ENCODE measurements at places on chromosomes 2 and 18. TPM values are rescaled to one million over a fixed set of nuclear protein-coding genes. Genes with fewer than 3 reads are reported as not detected.

The ZSWIM2 gene
- not detected for total RNA-seq

DNA sequence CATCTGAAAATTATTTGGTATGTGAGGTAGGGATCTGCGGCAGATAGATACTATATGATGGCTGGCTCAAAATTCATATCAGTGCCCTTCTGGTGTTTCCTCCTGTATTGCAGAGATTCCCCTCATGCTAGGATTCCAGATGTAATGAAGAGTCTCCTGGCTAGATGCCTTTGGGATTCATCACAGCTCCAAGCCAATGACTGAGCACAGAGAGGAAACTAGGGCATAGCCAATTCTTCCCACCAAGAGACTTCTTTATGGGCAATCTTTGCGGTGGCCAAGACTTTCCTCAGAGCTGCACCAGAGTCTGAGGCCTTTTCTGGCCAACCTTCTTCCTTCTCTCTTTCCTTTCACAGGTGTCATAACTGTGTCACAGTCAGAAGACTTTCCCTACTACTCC is 25.5 kb upstream of the CIB4 start:
- DNase-seq: no peak

GRCh38 chr18:33469699-33470098 is 29.2 kb upstream of the CCDC178 start:
- no peak for DNase-seq

- DNase-seq: peak; percentile 34
These were observed 280.9 kb downstream of the ZNF385B start for GRCh38 chr2:179580378-179581146.

- DNase-seq: no peak
These were observed 31.5 kb upstream of the HAAO start for GRCh38 chr2:42823744-42824453.
